ENCODE measurements at places on chromosomes 16 and 17.

DNA sequence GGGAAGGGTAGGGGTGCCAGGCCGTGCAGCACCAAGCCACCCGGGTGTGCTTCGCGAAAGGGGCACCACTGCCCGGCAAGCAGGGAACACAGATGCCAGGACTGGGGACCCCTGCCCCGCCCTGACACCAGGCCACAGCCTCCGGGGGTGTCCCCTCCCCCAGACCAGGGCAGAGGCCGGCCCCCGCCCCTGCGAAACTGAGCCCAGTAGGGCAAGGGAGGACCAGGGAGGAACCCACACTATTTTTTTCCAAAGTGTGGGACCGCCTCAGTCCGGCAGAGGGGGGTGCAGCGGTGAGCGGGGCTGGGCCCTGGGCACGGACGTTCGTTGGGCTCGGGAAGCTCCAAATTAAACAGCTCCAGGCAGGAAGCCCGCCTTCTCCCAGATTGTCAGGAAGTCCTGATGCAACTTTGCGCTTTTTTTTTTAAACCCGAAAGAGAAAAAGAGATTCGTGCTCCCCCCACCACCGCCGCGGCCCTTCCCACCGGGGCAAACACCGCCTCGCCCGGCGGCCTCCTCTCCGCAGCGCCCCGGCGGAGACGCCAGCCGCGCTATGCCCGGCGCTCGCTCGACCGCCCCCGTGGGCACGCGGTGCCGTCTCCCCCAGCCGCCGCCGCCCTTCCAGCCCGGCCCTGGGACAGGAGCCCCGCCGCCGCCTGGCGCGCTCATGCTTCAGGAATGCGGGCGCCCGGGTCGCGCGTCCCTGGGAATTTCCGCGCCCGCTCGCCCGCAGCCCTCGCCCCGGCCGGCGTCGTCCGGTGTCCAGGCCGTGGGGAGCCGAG, 755 bp downstream of the PIEZO1 start:
- DNase-seq: no peak

DNA sequence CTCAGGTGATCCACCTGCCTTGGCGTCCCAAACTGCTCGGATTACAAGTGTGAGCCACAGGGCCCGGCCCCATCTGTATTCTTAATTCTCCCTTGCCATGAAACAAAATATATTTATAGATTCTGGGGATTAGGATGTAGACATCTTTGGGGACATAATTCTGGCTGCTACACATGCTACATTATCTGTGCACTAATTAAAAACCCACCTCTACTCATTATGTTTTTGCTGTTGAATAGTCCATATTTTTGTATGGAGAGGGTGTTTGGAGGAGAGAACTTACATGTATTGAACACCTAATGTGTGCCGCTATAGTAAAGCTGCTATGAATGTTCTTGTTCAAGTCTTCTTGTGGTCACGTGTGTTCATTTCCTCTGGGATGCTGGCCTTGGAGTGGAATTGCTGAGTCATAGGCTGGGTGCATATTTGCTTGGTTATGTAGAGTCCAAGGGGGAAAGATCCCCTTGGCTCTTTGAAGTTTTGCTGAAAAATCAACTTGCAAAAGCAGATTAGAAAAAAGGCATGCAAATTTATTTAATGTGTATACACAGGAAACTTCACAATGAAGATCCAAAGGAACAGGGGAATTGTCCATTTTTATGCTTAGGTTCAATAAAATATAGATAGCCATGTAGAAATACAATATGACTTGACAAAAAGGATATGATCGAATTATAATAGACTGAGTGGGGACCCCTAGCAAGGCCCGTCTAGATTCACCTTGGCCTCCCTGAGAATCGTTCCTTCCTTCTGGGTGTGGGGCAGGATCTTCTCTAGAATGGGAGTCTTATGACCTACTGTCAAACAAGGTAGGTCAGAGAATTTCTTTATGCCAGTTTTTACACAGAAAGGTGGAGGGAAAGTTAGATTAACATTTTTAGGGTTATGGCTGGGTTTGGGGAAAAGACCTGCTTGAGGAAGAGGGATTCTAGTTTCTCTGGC, 42.1 kb upstream of the GPRC5B start:
- no peak for DNase-seq

DNA sequence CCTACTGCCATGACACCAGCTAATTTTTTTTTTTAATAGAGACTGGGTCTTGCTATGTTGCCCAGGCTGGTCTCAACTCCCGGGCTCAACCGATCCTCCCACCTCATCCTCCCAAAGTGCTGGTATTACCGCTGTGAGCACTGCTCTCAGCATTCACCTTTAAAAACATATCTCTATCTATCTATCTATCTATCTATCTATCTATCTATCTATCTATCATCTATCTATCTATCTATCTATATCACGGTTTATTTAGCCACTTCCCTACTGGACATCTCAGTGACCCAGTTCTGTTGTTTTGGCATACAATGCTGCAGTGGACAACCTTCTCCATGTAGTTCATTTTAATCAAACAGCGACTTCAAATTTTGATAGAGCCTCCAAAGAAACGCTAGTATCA, 1.3 kb upstream of the PHAF1 start:
- no peak for DNase-seq

- DNase-seq: no peak
These were observed 177.3 kb downstream of the CYB561 start for GRCh38 chr17:63268827-63269226.

- DNase-seq: no peak
These were observed 13.2 kb downstream of the ZFPM1 start for GRCh38 chr16:88466175-88466862.

DNA sequence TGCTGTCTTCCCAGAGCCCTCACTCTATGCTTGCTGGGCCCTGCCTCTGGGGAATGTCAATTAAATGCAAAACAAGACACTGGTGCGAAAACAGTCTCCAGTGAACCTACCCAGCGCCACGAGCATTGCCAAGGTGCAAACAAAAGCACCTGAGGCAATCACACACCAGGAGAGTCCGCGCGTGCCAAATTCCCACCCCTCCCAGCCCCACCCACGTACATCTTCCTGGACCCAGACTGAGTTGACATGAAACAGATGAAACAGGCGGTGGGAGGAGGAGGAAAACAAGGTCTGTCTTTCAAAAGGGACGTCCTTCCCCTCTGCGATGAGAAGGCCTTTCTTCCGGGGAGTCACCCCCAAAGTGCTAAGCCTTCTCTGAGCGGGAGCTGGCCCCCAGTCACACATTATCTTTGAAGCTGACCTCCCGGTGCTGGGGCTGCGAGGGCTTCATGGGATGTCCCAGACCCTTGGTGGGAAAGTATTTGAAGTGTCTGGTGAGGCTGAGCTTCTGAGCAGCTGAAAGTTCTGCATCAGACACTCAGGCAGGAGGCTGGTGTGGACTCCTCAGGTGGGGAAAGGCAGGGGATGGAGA, 200.4 kb downstream of the AXIN2 start:
- no peak for DNase-seq

DNA sequence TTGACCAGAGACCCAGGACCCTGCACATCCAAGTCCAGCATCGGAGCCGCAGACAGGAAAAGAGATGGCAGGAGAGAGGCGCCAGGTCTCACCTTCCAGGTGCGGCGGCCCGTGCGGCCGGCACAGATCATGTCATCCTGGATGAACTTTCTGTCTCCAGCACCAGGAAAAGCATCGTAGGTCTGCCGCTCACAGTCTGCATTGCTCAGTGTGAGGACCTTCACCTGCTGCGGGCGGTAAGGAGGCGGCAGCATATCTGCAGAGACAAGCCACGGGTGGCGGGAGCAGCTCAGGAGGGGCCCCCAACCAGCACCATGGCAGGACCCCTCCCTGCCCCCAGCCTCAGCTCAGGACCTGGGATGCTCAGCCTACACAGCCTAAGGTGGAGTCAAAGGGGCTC, 17.9 kb downstream of the TPSD1 start:
- DNase-seq: no peak

DNA sequence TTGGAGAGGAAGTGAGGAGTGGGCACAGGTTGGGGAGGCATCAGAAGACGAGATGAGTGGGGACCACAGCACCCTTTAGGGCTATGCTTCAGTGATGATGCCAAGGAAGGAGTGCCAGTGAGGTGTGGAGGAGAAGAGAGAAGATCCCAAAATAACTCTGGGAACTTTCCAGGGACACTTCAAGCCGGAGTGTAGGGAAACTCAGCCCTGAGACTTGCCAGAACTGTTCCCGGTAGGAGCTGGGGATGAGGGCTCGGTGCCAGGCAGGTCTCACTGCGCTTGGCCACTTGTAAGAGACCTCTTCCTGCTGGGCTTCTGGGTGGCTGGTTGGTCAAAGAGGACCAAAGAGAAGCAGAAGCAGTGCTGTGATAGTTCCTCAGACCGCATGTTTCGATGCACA, 63.6 kb downstream of the SHISA6 start:
- DNase-seq: no peak

- no peak for DNase-seq
These were observed 3.0 kb upstream of the PRSS22 start for GRCh38 chr16:2860826-2861567.

DNA sequence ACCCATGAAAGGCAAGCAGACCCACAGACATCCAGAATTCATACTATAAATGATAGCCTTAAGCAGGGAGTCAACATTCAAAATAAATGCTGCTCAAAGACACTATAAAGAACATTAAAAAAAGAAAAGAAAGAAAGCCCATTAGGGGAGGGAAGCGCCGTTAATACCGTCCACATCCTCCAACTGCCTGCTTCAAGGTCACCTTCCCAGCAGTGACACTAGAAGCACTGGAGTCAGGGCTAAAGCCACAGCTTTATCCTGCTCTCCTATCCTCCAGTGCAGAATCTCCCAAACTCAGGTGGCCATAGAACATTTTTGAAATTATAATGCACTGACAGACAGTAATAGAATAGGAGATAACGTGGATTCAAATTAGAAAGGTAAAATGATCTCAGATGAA, 59.4 kb downstream of the TEX2 start:
- no peak for DNase-seq

- no peak for DNase-seq
These were observed 13.8 kb downstream of the MLYCD start for GRCh38 chr16:83912519-83913244.

GRCh38 chr17:3818786-3819185, 17.8 kb upstream of the ITGAE start:
- no peak for DNase-seq

- DNase-seq: no peak
These were observed 4.9 kb downstream of the SRRM2 start for GRCh38 chr16:2757344-2757743.

- no peak for DNase-seq
These were observed 71.4 kb downstream of the GNAO1 start for GRCh38 chr16:56262551-56263245.

DNA sequence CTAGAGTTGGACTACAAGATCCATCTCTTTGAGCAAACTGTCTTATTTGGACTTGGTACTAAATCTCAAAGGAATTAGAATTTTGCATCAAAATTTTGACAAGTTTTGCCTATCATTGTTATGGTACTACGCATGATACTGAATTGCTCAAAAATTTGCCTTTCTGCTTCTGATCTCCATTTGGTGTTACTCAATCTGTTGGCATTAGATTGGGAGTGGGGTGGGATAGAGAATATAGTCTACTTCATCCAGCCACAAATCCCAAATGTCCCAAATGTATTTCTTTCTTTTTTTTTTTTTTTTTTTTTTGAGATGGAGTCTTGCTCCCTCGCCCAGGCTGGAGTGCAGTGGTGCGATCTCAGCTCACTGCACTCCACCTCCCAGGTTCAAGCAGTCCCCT, 204.8 kb downstream of the TANC2 start:
- no peak for DNase-seq

DNA sequence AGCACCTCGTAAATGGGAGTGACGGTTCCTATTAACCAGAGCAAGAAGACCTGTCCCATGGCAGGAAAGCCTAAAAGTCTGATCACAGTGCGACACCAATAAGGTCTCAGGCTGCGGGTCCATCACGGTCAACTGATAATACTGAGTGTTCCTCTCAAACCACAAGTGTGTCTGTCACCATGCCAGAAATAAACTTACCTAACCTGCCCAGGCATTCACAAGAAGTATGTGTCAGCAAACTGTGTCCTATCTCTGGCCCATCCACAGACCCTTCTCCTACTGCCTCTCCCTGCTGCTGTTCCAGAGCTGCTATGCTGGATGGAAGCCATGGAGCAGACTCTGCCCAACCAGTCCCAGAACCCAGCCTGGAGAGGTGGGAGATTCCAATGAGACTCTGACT, 73.5 kb downstream of the ZNF423 start:
- DNase-seq: no peak

GRCh38 chr16:68073902-68074760, 11.0 kb upstream of the NFATC3 start:
- DNase-seq: no peak

DNA sequence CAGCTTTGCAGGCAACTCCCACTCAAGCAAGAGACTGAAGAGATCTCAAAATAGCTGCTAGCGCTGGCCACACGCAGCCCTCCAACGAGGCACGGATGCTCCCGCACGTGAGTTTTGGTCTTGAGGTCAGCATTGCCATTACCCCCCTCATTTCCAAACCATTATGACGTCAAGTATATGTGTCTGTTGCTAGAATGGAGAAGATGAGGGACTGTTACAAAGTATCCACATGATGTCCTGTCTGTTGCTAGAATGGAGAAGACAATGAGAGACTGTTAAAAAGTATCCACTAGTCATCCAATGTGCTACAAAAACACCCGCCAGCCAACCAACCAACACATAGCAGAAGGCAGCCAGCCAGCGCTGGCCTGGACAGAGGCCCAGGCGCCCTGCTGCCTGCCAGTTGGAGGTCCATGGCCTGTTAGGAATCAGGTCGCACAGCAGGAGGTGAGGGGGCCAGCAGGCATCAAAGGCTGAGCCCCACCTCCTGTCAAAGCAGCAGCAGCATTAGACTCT, 24.8 kb downstream of the KLHDC4 start:
- no peak for DNase-seq

- no peak for DNase-seq
These were observed 45.8 kb downstream of the STAT3 start for GRCh38 chr17:42342242-42343008.

DNA sequence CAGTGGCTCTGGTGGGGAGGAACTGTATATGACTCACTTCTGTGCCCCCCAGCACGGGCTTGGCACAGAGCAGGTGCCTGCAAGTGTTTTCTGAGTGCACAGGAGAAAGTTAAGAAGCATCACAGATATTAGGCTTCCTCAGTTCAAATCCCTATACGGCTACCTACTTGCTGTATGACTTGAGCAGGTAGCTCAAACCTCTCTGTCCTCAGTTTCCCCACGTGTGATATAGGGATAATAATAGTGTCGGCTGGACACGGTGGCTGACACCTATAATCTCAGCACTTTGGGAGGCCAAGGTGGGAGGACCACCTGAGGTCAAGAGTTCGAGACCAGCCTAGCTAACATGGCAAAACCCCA, 95.7 kb downstream of the C16orf78 start:
- DNase-seq: no peak

- DNase-seq: no peak
These were observed 95.6 kb downstream of the STXBP4 start for GRCh38 chr17:55063885-55064874.

GRCh38 chr17:66747578-66748275, 87.2 kb upstream of the CACNG5 start:
- DNase-seq: no peak
